Suprapubic skin (tissue), 4 donors: ENCODE measurements at places on chromosomes 4 and X.

- H3K4me3 ChIP-seq, result no peak overlapping the region
- H3K27ac ChIP-seq, result no peak overlapping the region
- H3K4me1 ChIP-seq, result no peaks in the 10 kb centered on the region
- no peaks in the 10 kb centered on the region for H3K36me3 ChIP-seq
- DNase-seq, result no peak
Measured at GRCh38 chrX:110133735-110134370, 130.9 kb downstream of the TMEM164 start.

- H3K27me3 ChIP-seq, result no peaks in the 10 kb centered on the region
- no peak overlapping the region for H3K27ac ChIP-seq
- no peaks in the 10 kb centered on the region for H3K4me1 ChIP-seq
- no peaks in the 10 kb centered on the region for H3K36me3 ChIP-seq
- no peak for DNase-seq
Measured at GRCh38 chr4:41285864-41286235, 29.1 kb downstream of the UCHL1 start.

- no peak overlapping the region for H3K4me3 ChIP-seq
- no peaks in the 10 kb centered on the region for H3K27me3 ChIP-seq
- H3K27ac ChIP-seq, result no peak overlapping the region
- H3K4me1 ChIP-seq, result no peaks in the 10 kb centered on the region
Measured at GRCh38 chr4:126215759-126216158, 901.0 kb downstream of the FAT4 start.

GRCh38 chr4:181745933-181746625 is 497.1 kb upstream of the TENM3 start:
- H3K27ac ChIP-seq, result no peak overlapping the region
- no peaks in the 10 kb centered on the region for H3K27me3 ChIP-seq
- no peak for DNase-seq
- H3K36me3 ChIP-seq, result no peaks in the 10 kb centered on the region
- H3K4me3 ChIP-seq, result no peak overlapping the region

GRCh38 chrX:71215338-71215912 is 7.6 kb upstream of the GJB1 start:
- no peak overlapping the region for H3K4me3 ChIP-seq
- H3K36me3 ChIP-seq, result no peaks in the 10 kb centered on the region
- no peaks in the 10 kb centered on the region for H3K4me1 ChIP-seq
- no peaks in the 10 kb centered on the region for H3K27me3 ChIP-seq
- H3K27ac ChIP-seq, result no peak overlapping the region
